ENCODE measurements at places on chromosomes 16 and 17. TPM values are rescaled to one million over a fixed set of nuclear protein-coding genes. Genes with fewer than 3 reads are reported as not detected.

Gene KCNH4
- under 0.01 TPM for total RNA-seq

Gene CDRT15
- total RNA-seq = not detected

Gene GAS7
- 8.4 TPM for total RNA-seq

Gene SLC38A8
- not detected for total RNA-seq

Gene EXOSC6
- total RNA-seq = 24.0 TPM

Gene DHX58
- total RNA-seq = 17.2 TPM

Gene C16orf96
- 0.17 TPM for total RNA-seq

Gene SMPD3
- 0.33 TPM for total RNA-seq

Gene RTN4RL1
- 0.50 TPM for total RNA-seq

Gene ABCC12
- 0.15 TPM for total RNA-seq

Gene WNT9B
- total RNA-seq = not detected

Gene TP53I13
- 52.7 TPM for total RNA-seq

Gene CCDC200
- not detected for total RNA-seq

Gene RBFOX1
- total RNA-seq = not detected

Gene SOCS1
- total RNA-seq = 32.6 TPM

Gene ODAD4
- total RNA-seq = 0.33 TPM

Gene ADAP2
- 4.5 TPM for total RNA-seq

Gene ESRP2
- total RNA-seq = 0.99 TPM

Gene CAPN15
- total RNA-seq = 33.5 TPM

Gene CCDC43
- 40.6 TPM for total RNA-seq

Gene HID1
- total RNA-seq = 0.29 TPM

Gene RCVRN
- under 0.01 TPM for total RNA-seq

Gene BIRC5
- total RNA-seq = 90.8 TPM

Gene RNF227
- total RNA-seq = 2.8 TPM

Gene USP10
- 54.9 TPM for total RNA-seq

Gene LPCAT2
- total RNA-seq = 31.0 TPM

Gene CACNG1
- not detected for total RNA-seq

Gene SOST
- total RNA-seq = not detected

Gene FLYWCH2
- total RNA-seq = 77.1 TPM

Gene ITGA2B
- total RNA-seq = 0.15 TPM

Gene CRYBA1
- 0.15 TPM for total RNA-seq

Gene ANKRD40CL
- not detected for total RNA-seq

Gene DNAI2
- total RNA-seq = not detected

Gene G6PC1
- not detected for total RNA-seq

Gene STX1B
- total RNA-seq = 2.6 TPM

Gene NPB
- total RNA-seq = 2.5 TPM

Gene BAHCC1
- 7.4 TPM for total RNA-seq

Gene RFWD3
- 25.2 TPM for total RNA-seq

Gene HSD3B7
- total RNA-seq = 76.7 TPM

Gene ZNF385C
- not detected for total RNA-seq

Gene NMT1
- 118 TPM for total RNA-seq

Gene CCL2
- total RNA-seq = 50.4 TPM

Gene C17orf107
- 1.9 TPM for total RNA-seq

Gene CHRNB1
- 10.3 TPM for total RNA-seq

Gene CHST4
- total RNA-seq = not detected

Gene AATK
- 0.66 TPM for total RNA-seq

Gene IGF2BP1
- total RNA-seq = 3.3 TPM

Gene CTF1
- 6.1 TPM for total RNA-seq

Measured in smooth muscle cell of trachea (primary cell).